Right renal pelvis (tissue), 4 donors: ENCODE measurements at places on chromosomes 3 and 15.

DNA sequence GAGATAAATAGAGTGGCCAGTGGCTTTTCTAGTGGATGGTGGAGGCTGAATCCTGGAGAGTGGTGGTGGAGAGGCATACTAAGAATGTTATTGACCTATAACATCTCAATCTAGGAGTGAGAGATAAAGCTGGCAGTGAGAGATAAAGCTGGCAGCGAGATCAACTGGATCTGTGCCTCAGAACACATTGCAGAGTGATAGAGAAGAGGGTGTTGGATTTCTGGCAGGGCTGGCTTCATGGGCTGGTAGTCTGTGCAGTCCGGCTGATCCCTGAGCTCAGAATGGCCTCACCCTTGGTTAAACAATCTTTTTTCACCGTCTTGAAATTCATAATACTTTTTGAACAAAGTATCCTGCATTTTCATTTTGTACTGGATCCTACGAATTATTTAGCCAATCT, 221.2 kb downstream of the NLGN1 start:
- no peak for DNase-seq

DNA sequence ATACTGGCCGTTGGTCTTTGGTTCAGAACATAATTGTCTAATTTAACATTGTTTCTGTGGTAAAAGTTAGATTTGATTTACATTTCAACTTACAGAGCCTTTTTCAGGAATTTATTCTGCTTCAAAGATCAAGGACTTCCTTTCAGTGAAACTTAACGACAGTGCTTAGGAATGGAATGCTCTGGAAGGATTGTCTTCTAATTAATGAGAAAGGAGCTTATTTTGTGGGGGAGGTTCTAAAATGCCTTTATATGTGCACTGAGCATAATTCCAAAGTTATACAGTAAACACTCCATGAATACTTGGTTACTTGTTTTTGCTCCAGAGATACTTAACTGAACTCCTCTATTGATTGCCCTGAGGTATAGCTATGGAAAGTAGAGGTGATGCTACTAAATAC, 75.7 kb downstream of the CACNA1D start:
- no peak for DNase-seq

GRCh38 chr3:126959921-126960603, 22.9 kb upstream of the PLXNA1 start:
- DNase-seq: no peak

DNA sequence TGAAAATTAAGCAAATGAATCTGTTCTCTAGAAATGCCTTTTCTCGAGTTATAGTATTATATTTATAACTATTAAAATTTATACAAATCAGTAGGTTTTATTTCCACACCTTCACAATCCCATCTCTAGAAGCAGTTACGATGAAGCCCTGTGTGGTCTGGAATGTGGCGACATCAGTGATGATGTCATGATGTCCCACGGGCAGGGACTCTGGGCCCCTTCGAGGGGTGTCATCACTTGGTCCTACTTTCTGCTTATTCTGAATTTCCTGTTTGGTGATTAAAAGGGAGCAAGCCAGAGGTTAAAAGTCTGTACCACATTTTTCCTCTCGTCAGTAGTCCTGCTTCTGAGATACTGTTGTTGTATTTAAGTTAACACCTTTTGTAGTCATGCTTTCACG, 67.4 kb downstream of the PIK3R4 start:
- no peak for DNase-seq

GRCh38 chr3:179147514-179147872, 664 bp upstream of the PIK3CA start:
- DNase-seq: no peak

GRCh38 chr3:66224220-66224619, 3.4 kb downstream of the SLC25A26 start:
- no peak for DNase-seq

GRCh38 chr15:89749054-89749453, 2.0 kb downstream of the MESP1 start:
- DNase-seq: no peak

DNA sequence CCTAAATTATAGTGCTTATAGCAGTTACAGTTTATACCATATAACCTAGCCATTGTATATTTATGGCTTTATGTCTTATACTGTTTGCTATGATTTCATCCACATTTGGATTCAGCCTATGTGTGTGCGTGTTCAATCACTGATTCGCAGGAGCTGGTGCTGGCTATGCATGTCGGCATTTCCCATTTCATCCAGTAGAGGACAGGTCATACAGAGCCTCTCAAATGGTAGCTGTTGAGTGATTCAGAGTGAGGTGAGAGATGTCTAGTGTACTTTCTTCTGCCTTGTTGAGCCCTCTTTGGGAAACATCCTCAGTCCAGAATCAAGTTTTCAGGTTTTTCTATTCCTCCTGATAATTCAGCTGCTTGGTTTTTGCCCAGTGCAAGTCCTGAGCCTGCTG, 76.1 kb downstream of the FRMD4B start:
- no peak for DNase-seq

GRCh38 chr3:71103430-71103921, 480.1 kb downstream of the FOXP1 start:
- DNase-seq: no peak

DNA sequence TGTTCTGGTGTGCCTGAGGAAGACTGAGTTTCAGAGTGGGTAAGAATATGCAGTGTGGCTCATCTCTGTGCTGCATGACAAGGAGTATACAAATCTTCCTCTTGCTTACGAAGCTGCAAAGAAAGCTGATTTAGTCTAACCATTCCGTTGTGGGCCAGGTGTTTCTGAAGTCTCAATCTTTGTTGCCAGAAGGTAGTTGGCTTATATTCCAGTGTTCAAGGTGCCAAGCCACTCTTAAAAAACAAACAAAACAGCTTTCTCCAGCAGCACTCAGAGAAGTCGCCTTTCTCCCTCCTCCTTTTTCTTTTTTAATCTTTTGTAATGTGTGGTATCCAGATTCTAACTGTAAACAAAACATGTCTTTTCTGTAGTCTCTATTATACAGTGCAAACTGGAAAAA, 872.4 kb downstream of the NAALADL2 start:
- no peak for DNase-seq

- no peak for DNase-seq
Measured at GRCh38 chr15:101492766-101493692, 3.5 kb upstream of the PCSK6 start.

DNA sequence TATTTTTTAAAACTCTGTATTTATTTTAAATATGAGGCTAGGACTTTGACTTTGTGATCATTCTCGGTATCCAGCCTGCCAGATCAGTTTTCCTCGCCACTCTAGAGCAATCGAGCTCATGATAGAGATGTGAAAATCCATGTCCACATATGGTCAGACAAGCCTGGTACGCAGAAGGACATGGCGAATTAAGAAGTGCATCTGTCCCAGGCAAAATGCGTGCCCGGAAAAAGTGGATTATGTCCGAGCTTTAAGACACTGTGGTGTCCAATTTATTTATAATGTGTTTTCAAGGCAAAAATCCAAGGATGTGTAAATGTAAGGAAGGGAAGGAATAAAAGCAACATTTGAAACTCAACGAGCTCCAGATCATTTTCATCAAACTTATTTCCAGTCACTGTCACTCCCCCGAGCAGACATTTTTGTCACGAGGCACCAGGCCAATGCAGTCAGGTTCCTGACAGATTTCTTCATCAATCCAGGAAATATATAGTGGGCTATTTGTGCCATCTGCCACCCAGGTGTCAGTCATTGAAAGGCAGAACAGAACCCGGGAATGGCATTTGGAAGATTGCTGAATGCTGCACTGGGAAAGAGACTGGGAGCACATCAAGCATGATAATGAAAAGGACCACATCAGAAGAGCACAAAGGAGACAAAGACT, 825.7 kb downstream of the SQOR start:
- DNase-seq: no peak

- DNase-seq: no peak
Measured at GRCh38 chr3:117958027-117958426, 1076.6 kb downstream of the IGSF11 start.
